ENCODE measurements at places on chromosomes 3 and 15.

GRCh38 chr15:68821190-68821840, 620 bp upstream of the ANP32A start:
- peak; percentile 15 for DNase-seq

DNA sequence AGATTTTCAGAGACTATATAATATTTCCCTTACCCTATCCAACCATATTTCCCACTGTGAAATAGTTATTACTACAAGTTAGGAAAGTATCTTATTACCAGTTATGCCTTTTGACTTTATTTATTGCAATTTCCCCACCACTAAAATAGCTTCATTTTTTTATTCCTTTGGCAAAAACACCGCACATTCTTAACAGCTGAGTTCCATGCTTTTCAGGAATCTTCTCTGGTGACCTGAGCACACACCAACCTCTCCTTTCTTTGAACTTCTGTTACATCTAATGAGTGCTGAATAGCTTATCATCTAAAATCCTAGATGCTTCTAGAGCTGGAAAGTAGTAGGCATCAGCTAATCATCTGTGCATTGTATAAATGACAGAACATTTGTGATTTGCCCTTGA, 99.1 kb downstream of the UBE2E2 start:
- no peak for DNase-seq

DNA sequence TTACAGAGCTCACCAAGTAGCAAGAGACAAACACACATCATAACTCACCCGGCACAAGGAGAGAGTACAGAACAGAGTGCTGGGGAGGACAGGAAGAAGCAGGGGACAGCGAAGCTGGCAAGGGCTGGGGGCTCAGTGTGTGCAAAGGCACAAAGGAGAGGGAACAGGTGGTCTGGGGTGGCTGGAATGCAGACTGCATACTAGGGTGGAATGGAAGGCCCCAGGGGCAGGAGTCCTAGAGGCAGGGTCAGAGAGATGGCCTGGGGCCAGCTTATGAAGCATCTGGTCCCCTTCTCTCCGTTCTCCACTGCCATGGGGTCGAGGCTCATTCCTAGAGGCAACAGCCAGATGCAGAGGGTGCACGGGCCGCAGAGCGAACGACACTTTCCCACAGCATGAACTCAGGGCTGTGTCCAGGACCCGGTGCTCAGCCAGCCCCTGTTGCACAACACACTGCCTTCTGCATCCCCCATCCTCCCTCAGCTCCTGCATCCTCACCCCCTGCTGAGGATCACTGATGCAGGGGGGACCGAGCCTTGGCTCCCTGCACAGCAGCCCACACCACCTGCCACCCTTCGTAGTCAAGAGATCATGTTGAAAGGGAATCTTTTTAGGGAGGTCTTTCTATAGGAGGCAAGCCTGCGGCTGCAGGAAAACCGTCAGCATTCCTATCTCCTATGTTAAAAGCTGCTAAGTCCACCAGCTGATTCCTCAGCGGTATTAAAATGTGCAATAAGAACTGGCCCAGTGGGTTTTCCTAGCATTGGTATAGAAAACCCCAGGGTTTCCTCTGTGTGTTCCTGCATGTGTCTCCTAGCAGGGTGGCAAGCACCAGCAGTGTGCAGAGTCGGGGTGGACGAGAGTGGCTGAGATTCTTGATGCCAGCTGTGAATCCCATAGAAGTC, 293.5 kb downstream of the UACA start:
- no peak for DNase-seq

- DNase-seq: no peak
Measured at GRCh38 chr3:143895805-143896204, 47.5 kb upstream of the SLC9A9 start.

GRCh38 chr3:30167541-30168011, 438.8 kb upstream of the TGFBR2 start:
- no peak for DNase-seq
